ENCODE measurements at places on chromosomes 13 and 19.

GRCh38 chr19:39316627-39317321 is 3.9 kb downstream of the LRFN1 start:
- no peak for DNase-seq

DNA sequence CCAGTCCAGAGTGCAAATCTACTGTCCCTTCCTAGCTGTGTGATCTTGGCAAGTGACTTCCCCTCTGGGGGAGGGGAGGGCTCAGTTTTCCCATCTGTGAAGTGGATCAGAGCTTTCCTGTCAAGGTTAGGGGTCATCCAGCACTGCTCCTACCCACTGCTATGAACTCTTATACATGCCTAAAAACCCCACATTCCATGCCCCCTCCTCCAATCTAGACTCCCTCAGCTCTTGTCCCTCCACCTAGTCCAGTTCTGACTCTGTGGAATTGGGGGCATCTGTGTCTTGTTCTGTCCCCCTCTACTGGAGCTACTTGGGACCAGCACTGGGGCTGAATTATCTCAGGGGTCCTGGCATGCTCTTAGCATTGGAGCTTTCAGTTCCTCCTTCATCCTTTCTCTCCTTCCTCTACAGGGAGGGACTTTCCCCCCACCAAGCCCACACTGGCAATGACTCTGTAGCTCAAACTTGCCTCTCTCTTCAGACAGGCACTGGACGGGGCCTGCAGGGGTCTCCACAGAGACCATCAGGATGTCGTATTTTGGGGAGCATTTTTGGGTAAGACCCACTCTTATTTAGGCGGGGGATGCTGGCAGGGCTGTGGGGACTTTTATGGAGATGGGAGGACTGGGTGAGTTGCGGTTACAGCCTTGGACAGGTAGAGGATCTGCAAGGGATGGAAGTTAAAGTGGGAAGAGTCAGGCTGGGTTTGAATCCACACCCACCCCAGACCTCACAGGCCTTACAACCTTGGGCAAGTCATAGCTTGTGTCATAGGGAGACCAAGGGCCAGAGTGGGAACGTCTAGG is 3.6 kb downstream of the FCHO1 start:
- DNase-seq: no peak

GRCh38 chr19:2454199-2454961 is 2.4 kb downstream of the LMNB2 start:
- no peak for DNase-seq

GRCh38 chr19:35883882-35884281 is 15.5 kb downstream of the APLP1 start:
- DNase-seq: no peak
